ENCODE measurements at places on chromosomes 4 and X. TPM values are rescaled to one million over a fixed set of nuclear protein-coding genes. Genes with fewer than 3 reads are reported as not detected.

Gene FAAH2
- 9.6 TPM for total RNA-seq

Gene ADGRL3
- total RNA-seq: not detected

DNA sequence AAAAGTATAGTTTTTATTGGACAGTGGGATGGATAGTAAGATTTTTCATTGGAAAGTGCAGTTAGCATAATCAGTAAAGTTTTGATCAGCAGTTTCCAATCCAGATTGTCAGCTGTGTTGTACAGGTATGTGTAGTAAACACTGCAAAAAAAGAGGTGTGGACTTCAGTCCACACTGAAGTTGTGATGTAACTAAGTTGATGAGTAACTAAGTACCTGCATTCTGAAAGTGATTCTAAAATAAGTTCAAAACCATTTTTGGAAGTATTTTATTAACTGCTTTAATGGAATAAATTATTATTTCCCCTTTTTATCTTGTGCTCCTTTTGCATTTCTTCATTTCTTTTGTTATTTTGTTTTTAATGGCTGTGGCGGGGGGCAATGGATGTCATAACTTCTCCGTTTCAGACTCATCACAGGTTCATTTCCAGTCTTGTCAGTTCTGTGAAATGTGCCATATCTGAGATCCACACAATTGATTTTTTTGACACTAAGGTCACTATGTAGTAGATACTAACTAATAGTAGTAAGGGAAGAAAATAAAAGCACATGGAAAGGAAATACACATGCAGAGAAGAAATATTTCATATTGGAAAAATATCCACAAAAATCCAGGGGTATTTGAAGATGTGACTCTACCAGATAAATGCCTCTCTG, 247.5 kb downstream of the GABRG1 start:
- no peak for DNase-seq

DNA sequence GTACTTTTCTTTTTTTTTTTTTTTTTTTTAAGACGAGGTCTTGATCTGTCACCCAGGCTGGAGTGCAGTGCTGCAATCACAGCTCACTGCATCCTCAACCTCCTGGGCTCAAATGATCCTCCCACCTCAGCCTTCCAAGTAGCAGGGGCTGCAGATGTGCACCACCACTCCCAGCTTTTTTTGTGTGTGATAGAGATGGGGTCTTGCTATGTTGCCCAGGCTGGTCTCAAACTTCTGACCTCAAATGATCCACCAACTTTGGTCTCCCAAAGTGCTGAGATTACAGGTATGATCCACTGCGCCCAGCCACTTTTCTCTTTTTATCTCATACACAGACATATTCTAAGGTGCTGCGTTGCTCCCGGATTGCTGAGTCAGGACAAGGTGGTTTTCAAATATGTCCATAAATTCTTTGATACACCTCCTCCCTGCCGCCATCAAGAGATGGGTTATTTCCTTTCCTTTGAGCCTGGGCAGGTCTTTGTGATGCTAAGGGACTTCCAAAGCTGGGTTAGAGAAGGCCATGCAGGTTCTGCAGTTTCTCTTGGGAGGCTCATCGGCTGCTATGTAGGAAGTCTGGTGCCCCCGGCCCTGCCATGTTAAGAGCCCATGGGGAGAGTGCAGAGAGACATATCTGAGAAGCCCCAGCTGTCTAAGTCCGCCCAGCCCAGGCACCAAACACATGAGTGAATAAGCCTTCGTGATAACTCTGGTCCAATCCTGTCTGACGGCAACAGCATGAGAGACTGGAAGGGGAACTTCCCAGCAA, 8.4 kb upstream of the PLA2G12A start:
- no peak for DNase-seq

DNA sequence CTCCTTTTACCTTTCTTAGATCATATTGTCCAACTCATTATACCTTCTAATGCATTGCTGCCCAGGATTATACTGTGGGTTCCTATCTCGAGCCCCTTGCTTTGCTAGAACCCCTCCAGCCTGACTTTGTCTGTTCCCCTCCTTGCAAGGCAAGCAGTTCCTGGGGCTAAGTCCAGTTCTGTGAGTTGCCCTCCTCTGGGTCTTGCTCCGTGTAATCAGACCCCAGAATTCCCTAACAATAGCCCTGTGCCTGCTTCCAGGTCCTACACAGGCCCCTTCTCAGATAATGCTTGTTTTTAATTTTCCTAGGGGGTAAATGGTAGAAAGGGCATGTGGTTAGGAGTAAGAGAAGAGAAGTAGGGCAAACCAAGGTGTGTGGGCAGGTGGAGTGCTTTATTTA, 145.9 kb downstream of the FSTL5 start:
- no peak for DNase-seq
